ENCODE measurements at places on chromosomes 2 and 18. TPM values are rescaled to one million over a fixed set of nuclear protein-coding genes. Genes with fewer than 3 reads are reported as not detected.

The SCTR gene
- total RNA-seq, result not detected

The CEP68 gene
- total RNA-seq, result 30.8 TPM

- H3K4me1 ChIP-seq, result no peaks in the 10 kb centered on the region
- no peak for DNase-seq
- H3K27me3 ChIP-seq, result no peaks in the 10 kb centered on the region
These were observed 161.2 kb upstream of the XIRP2 start for GRCh38 chr2:166727095-166727494.

- no peak overlapping the region for H3K27ac ChIP-seq
- no peaks in the 10 kb centered on the region for H3K27me3 ChIP-seq
- DNase-seq, result no peak
These were observed 166.6 kb downstream of the ACTR3 start for GRCh38 chr2:114056294-114057143.

DNA sequence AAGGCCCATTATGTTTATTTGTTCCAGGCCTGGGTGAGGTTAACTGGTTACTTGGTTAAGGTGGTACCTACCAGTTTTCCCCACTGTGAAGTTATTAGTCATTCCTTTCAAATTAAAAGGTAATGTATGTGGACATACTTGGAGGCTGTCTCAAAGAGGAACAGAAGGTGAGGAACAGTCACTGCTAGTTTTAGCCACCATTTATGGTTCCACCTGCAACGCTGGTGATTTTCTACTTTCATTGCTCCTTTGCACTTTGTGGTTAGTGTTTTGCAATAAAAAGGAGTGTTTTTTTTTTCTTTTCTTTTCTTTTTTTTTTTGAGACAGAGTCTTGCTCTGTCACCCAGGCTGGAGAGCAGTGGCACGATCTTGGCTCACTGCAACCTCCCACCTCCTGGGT lies 6.1 kb upstream of the ST6GAL2 start:
- no peaks in the 10 kb centered on the region for H3K27me3 ChIP-seq
- no peak overlapping the region for H3K4me3 ChIP-seq
- no peak for DNase-seq
- H3K27ac ChIP-seq, result no peak overlapping the region
- H3K4me1 ChIP-seq, result no peaks in the 10 kb centered on the region
